ENCODE measurements at places on chromosomes 5 and 9.

DNA sequence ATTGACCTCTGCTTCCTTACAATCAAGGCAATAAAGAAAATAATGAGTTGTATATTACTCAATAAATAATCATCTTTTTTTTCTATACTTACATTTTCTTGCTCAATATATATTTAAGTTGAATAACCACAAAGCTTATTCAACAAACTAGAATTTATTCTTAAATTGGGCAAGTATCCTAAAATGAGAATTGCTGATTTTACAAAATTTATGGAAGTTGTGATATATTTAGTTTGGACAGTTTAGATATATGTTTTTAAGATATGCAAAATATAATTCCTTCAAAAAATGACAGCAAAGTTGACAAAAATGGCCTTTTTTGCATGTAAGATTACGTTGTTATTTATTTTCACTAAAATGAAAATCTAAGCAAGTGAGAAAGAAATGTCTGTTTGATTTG lies 305.7 kb upstream of the GRIN3A start:
- DNase-seq = no peak

- no peak for DNase-seq
These were observed 123.3 kb downstream of the ST8SIA4 start for GRCh38 chr5:100779669-100780375.

- no peak for DNase-seq
These were observed 16.6 kb downstream of the ZNF608 start for GRCh38 chr5:124729720-124730359.

GRCh38 chr5:14937254-14937653 lies 65.7 kb upstream of the ANKH start:
- no peak for DNase-seq

GRCh38 chr9:4139196-4139595 lies 160.7 kb downstream of the GLIS3 start:
- no peak for DNase-seq

- no peak for DNase-seq
These were observed 232.9 kb downstream of the ARRDC3 start for GRCh38 chr5:91150234-91150633.

DNA sequence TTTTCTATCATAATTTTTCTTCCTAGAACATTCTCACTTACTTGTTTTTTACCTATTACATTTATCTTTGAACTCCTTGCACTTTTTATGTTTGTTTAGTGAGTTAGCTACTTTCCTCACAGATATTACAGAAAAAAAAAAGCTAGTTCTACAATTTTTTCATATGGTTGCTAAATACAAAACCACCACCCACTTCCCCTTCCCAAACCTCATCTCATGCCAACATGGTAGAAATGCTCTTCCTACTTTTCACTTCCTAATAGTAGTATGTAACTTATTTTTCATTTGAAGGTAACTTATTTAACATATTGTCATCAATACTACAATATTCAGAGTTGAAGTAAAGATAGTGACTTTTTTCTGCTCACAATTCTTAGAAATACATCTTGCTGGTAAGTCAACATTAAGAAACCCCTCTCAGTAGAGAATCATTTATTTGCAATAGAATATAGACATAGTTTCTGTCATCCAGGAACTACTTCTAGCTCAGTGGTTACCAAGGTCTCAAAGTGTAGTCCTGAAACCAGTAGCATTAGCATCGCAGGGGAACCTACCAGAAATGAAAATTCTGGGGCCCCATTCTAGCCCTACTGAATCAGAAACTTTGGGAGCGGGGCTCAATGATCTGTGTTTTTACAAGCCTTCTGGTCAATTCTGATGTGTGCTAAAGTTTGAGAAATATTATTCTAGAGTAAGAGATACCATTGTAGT lies 1124.6 kb downstream of the DTWD2 start:
- no peak for DNase-seq
